Kidney epithelial cell (primary cell): ENCODE measurements at places on chromosomes 5 and 9. TPM values are rescaled to one million over a fixed set of nuclear protein-coding genes. Genes with fewer than 3 reads are reported as not detected.
A peak's percentile ranks its signal among the peaks of the same experiment; 100 is the strongest.

DNA sequence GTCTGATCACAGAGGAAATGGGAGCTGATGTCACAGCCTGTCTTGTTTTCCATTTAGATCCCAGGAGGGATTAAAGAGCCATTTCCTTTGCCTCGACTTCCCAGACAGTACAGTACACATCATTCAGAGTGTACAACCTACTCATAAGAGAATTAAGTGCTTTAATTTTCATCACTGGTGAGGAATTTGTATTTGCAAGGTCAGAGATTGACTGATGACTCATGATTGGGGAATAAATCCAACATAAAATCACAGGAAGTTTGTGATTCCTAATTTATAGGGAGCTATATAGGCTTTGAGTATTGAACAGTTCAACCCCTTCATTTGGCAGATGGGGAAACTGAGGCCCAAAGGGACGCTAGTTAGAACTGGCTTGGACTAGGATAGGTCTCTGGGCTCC lies 4.1 kb upstream of the TOMM5 start:
- DNase-seq = no peak

Gene CSF1R
- 0.41 and 0.75 TPM in 2 replicates for total RNA-seq

DNA sequence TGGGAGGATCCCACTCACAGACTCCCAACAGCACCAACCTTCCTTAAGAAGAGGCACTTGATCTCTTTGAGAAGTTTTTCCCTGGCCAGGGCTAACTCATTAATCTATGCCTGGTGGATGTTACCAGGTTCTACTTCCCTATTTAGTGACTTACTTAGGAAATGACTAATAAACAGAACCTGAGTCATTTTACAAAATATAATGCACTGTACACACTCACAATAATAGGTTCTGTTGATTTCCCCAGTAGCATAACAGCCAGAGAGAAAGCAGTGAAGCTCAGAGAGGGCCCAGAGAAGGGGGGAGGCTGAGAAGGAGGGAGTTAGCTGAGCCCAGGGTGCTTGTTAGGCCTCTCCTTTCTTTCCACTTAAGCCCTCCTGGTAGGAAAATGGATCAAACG lies 27.1 kb downstream of the FRMD3 start:
- DNase-seq = no peak

GRCh38 chr5:84578226-84578625 lies 193.5 kb upstream of the EDIL3 start:
- no peak for DNase-seq

- no peak for DNase-seq
Measured at GRCh38 chr5:63032343-63032742, 453.7 kb downstream of the LRRC70 start.

Gene DAB2IP
- 38.0 and 51.1 TPM in 2 replicates for total RNA-seq

DNA sequence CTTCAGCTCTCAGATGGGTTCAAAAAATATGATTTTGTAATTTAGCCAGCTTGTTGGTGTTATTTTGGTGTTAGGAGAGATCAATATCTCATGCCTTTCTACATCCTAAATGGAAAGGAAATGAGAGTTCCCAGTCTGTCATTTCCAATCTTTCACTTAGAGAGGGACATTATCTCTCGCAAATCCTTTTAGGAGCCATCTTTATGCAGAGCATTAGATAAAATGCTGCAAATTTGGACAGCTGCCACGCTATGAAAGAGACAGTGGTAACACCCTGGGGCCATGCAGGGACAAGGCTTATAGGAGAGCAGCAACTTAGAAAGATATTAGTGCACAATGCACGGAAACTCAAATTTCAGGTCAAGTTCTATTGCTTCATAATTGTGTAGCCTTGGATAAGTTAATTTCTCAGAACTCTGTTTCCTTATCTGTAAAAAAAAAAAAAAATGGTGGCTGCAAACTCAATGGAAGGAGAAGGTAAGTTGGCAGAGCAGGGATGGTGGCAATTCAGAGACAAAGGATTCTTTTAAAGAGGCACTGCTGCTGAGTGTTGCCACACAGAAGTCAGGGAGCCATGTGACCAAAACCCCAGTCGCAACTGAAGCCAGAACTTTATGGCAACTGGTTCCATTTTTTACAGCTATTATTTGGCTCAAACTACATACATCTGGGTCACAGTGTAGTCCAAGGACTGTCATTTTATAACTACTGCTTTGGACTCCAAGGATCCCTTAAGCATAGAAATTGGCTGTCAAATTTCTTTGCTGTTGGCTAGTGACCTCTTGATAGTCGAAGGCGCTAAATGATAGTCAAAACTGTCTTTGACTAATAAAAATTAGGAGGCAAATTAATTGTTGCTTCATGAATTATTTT lies 210.2 kb downstream of the FRMD3 start:
- DNase-seq = no peak

DNA sequence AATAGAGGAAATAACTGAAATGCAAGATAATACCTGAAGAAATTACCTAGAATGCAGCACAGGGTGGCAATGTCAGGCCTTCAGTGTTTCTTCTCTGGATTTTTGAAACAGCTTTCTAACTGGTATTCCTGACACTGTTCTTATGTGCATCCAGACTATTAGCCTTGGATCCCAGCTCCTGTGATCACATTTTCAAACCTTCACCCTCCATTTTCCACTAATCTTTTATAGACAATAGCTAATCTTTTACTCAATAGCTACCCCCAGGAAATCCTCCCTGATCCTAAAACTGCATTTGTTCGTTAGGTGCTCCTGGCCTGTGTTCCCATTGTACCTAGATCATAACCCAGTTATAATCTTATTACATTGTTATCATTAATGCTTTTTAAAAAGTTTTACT lies 101.5 kb upstream of the DHFR start:
- no peak for DNase-seq

GRCh38 chr5:73126381-73126780 lies 6.0 kb downstream of the TMEM171 start:
- DNase-seq = no peak

- DNase-seq = no peak
Measured at GRCh38 chr9:129550199-129550839, 70.6 kb downstream of the C9orf50 start.

DNA sequence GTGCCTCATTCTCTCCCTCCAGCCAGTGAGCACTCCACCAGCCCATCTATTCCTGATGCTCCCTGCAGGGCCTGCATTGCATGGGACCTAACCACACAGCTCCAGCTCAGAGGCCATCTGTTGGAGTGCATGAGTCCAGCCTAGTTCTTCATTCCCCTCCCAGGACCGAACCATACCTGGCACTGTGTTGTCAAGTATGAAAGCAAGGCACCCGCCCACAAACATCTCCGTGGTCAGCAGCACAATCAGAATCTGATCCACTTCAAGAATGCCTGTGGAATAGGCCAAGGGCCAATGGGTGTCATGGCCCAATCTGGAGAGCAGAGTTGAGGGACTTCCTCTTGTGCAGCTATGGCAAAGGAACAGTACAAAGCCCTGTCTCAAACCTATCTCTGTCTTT lies 5.9 kb downstream of the SLC23A1 start:
- no peak for DNase-seq

Gene BTNL8
- total RNA-seq = not detected in 2 replicates

DNA sequence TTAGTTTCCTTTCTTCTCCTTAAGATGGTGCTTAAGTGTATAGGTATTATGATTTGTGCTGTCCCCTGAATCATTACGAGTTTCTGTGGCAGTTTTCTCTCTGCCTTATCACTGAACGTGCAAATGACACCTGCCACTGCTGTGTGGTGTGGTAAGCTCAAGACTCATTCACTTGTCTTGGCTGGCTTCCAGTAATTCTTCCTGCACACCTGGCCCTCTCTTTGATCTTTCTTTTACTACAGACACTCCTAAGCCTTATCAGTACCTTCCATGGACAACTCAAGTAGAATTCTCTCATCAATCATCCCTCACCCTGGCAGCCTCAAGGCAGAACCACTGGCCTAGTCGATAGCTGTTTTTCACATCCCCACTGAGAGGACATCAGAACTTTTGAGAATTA lies 82.6 kb upstream of the ADAMTS19 start:
- no peak for DNase-seq

- DNase-seq = no peak
Measured at GRCh38 chr5:129163810-129164378, 69.3 kb downstream of the ISOC1 start.

DNA sequence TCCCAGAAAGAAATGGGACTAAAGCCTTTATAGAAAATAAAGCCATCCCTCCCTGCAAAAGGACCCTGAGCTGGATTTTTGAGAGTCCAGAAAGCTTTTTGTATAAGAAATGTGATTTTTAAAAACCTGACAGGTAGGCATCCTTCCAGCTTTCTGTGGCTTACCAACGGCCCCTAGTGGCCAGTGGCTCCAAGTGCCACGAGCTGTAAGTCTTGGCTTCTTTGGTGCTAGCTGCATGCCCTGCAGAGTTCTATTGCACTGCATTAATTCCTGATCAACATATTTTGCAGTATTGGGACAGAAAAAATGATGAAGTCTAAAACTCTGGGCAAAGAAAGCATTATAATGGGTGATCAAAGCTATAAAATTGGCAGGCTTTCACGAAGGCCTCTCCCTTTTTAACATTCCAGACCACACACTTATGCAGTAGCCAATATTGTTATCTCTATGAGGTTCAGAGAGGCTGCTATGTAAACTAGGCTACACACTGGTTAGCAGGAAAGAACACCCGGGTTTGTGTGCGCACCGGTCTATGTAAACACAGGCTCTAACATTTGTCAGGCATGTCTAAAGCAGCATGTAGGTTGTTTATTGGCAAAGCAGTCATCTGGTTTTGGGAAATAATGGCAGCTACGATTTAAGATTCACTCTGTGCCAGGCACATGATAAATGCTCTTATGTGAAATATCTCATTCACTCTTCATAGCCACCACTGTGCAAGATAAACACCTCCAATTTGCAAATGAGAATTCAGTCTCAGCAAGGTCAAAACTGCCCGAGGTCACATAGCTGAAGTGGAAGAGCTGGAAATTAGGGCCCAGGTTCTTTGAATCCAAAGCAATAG lies 55.2 kb downstream of the NMUR2 start:
- no peak for DNase-seq

Gene NR2F1
- 12.8 and 13.2 TPM in 2 replicates for total RNA-seq

Gene TICAM2
- total RNA-seq = 0.55 and 2.3 TPM in 2 replicates

DNA sequence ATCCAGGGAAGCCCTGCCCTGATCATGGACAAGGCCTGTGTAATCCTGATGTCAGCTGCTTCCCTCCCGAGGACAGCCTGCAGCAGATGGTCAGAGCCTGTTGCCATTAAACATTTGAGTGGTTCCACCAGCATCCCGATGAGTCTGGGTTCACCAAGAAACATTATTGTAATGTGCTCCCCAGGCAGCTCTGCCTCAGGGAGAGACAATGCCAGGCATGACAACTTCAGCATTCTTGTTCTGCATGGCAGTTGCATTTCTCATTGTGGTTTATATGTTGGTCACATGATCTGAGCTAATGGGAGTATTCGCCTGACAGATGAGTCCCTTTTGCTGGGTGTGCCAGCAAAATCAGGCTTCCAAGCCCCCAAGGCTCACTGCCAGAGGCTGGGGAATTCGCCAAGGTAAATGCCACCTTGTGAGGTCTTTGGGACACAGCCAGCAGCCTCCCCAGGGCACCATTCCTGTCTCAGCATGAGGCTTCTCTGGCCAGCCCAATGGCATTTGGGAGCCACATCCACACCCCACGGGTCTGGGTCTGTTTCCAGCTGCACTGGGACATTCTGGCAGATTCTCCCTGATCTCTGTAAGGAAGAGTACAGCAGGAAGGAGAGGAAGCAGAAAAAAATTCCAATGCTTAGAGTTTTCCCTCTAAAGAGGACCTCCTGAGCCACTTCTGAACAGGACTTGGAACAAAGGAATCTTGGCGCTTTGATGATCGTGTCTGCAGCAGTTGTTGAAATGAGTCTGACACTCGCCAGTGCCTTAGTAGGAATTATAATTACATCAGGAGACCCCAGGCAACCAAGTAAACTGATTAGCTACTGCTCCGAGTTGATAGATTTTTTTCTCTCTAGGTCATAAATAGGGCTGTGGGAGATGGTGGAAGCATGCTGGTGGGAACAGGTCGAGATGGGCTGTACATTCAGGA lies 18.7 kb downstream of the KCNIP1 start:
- peak; percentile 96 for DNase-seq

DNA sequence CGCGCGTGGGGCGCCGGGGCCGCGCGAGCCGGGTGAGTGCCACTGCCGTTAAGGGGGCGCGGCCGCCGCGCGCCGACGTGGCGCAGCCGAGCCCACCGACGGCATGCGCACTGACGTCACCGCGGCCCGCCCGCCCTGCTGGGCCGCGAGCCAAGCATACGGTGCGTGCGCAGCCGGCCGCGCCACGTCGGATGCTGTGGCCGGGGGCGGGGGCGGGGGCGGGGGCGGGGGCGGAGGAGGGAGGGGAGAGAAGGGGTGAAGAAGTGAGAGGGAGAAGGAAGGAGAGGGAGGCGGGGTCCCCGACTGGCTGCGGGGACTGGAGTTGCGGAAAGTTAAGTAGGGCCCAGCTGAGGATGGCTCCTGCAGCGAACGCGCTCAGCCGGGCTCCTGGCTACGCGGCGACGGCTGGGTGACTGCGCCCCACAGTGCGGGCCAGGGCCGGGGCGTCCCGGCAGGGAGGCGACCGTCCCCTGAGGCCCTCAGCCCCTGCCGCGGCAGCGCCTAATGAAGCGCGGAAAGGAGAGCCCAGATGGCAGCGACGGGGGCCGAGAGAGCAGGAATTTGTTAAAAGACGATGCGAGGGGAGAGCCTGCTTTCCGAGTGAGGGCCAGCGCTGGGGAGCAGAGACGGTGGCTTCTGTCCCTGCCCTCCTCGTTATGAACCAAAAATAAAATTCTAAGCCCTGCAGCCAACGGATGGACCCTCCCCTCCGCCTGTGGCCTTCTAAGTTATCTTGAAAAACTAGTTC lies at the start of gene DAP:
TSS of gene DAP (minus strand) at position 50 of the 748 bp plus-strand sequence. CDS start 166 bp downstream, outside the sequence.
- DNase-seq = peak; percentile 34

GRCh38 chr5:34598177-34598794 lies 57.8 kb upstream of the RAI14 start:
- DNase-seq = peak; percentile 87

GRCh38 chr5:179241764-179242370 lies 103.4 kb downstream of the ADAMTS2 start:
- DNase-seq = no peak

GRCh38 chr5:10528056-10528816 lies 35.6 kb upstream of the ANKRD33B start:
- DNase-seq = no peak

Gene ENHO
- 1.5 TPM in 1 of 2 replicates, not detected in the other for total RNA-seq

GRCh38 chr5:53929570-53929969 lies 369.1 kb downstream of the NDUFS4 start:
- DNase-seq = no peak

DNA sequence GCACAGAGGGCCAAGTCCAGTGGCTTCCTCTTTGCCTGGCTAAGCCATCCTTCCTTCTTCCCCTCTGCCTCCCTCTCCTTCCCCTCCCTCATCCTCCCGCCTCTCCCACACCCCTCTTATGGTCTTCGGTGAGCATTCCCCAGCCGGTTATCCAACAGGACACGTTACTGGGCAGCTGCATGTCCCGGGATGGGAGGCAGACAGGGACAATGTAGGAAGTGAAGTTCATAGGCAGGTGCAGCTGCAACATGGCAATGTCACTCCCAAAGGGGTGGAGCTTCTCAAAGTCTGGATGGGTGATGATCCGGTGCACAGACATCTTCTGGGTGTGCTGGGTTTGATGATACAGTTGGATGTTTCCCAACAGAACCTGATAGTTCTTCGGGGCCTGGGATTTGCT lies 71.4 kb upstream of the SPTLC1 start:
- no peak for DNase-seq

- DNase-seq = no peak
Measured at GRCh38 chr5:169875091-169875728, 105.1 kb downstream of the INSYN2B start.

- no peak for DNase-seq
Measured at GRCh38 chr9:136137321-136138265, 18.9 kb upstream of the TMEM250 start.
